ENCODE measurements at places on chromosomes 16 and 17. TPM values are rescaled to one million over a fixed set of nuclear protein-coding genes. Genes with fewer than 3 reads are reported as not detected.

Gene CACNG1
- total RNA-seq, result not detected

Gene ASGR1
- total RNA-seq, result 5.1 TPM

DNA sequence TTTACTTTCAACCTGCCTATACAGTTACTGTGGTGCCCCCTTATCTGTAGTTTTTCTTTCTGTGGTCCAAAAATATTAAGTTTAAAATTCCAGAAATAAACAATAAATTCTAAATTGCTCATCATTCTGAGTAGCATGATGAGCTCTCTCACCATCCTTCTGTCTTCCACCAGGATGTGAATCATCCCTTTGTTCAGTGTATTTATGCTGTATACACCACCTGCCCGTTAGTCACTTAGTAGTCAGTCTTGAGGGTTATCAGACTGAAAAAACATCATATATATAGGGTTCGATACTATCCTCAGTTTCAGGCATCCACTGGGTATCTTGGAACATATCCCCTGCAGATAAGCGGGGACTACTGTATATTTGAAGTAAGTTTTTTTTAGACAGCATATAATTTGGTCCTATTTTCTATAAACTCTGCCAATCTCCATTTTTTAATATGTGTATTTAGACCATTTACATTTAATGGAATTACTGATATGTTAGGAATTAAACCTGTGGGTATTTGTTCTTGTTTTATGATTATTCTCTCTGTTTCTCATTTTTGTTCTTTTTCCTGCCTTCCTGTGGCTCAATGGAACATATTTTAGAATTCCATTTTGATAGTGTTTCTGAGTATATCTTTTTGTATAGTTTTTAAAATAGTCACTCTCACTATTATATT is 31.0 kb downstream of the TBX21 start:
- no peak overlapping the region for H3K4me3 ChIP-seq
- no peak overlapping the region for H3K27ac ChIP-seq
- no peaks in the 10 kb centered on the region for H3K27me3 ChIP-seq
- no peaks in the 10 kb centered on the region for H3K4me1 ChIP-seq
- no peak for DNase-seq

GRCh38 chr17:40490289-40490853 is 11.1 kb downstream of the TNS4 start:
- no peaks in the 10 kb centered on the region for H3K36me3 ChIP-seq
- H3K27ac ChIP-seq, result peak overlapping the region; percentile 3
- no peak overlapping the region for H3K4me3 ChIP-seq
- H3K4me1 ChIP-seq, result peaks cover 30% of the 10 kb centered on the region

DNA sequence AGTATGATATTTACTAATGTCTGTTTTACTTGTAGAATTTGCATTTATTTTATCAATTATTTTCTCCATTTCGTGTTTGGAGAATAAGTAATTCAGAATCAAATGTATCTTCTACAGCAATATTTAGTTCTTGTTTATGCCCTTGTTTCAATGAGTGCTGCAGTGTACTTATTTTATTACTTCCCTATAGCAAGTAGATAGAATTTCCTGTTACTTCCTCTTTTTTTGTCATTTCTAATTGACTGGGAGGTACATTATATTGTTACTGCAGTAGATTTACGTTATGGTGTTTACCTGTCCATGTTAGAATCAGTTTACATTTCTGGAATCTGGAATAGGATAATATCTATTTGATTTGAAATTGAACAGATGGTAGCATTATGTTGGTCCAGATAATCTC is 71.2 kb downstream of the OMG start:
- no peak overlapping the region for H3K4me3 ChIP-seq
- no peak overlapping the region for H3K27ac ChIP-seq
- peaks cover 47% of the 10 kb centered on the region for H3K36me3 ChIP-seq
- no peak for DNase-seq

Measured in lower lobe of right lung (tissue), 2 donors.